ENCODE measurements at places on chromosomes 3 and 15.

- DNase-seq = no peak
Measured at GRCh38 chr3:155390351-155390750, 96.9 kb upstream of the STRIT1 start.

DNA sequence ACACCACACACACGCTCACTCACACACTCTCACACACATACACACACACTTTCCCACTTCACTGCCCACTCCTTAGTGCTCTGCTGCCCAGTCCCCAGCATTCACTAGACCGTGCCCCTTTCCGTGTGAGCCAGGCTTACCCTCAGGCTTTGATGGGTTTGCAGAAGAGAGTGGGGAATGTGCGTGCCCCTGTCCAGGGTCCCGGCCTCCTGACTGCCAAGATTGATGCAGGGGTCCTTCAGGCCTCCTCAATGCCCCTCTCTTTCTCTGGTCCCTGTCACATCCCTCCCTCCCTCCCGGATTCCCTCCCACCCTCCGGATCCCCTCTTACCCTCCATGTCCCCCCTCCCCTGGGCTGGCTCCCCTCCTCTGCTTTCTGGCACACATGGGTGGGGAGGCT, 27.9 kb upstream of the KIF23 start:
- no peak for DNase-seq

GRCh38 chr3:14909250-14909649, 38.1 kb upstream of the NR2C2 start:
- DNase-seq = no peak

DNA sequence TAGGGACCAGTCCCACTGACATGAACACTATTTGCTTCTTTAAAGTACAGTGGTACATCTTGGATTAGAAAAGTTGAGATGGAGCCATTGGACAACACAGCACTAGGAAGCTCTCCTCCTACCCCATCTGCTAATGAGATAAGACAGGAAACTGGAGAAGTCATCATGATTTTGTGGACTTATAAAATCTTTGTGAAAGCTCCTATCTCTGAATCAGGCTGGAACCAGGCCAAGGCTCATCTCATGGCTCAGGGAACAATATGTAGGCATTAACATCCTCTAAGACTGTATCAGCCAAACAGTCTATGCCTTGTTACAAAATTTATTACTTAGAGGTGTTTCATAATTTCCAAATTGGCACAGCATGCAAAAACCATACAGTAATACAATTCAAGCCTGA, 84.1 kb downstream of the BOC start:
- DNase-seq = no peak

- DNase-seq = no peak
Measured at GRCh38 chr3:9139366-9139765, 110.1 kb downstream of the SRGAP3 start.

DNA sequence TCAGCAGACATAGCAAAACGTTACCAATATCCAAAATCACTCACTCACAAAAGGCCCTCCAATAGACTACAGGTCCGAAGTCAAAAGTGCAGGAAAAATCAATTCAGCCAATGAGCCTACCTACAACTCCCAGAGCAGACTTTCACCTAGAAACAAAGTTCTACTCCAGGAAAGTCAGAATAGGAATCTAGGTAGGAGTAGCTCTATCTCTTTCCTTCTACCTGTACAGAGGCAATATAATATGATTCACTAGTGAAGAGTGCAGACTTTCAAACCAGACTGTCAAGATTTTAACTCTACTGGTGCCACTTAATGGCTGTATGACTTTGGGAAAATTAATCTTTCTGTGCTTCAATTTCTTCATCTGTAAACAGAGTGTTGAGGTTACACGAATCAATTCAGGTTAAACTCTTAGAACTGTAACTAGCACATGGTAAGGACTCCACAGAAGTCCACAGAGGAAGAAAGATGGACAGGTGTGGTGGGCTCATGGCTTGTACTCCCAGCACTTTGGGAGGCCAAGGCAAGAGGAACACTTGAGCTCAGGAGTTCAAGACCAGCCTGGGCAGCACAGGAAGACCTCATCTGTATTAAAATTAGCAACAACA, 9.4 kb downstream of the DCUN1D1 start:
- DNase-seq = no peak

GRCh38 chr15:74961616-74962015, 5.0 kb upstream of the RPP25 start:
- DNase-seq = no peak

DNA sequence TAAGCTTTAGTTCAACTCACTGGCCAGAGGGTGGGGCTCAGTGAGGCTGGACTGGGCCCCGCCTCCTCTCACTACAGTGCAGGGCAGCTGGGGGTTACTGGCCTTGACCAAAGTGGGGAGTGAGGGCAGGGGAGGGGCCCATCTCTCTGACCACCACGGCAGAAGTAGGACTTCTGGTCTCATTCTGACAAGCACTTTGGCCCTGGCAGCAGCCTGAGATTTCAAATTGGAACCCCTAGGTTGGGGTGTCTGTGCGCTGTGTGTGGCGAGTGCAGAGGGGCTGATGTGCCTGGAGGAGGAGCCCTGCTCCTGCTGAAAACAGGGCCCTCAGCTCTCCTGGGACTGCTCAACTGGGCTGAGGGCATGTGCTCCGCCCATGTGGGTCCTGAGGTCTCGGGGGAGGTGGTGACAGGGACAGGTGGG, 60.3 kb upstream of the RPL32 start:
- no peak for DNase-seq

- no peak for DNase-seq
Measured at GRCh38 chr3:128965818-128966217, 28.1 kb downstream of the CFAP92 start.

DNA sequence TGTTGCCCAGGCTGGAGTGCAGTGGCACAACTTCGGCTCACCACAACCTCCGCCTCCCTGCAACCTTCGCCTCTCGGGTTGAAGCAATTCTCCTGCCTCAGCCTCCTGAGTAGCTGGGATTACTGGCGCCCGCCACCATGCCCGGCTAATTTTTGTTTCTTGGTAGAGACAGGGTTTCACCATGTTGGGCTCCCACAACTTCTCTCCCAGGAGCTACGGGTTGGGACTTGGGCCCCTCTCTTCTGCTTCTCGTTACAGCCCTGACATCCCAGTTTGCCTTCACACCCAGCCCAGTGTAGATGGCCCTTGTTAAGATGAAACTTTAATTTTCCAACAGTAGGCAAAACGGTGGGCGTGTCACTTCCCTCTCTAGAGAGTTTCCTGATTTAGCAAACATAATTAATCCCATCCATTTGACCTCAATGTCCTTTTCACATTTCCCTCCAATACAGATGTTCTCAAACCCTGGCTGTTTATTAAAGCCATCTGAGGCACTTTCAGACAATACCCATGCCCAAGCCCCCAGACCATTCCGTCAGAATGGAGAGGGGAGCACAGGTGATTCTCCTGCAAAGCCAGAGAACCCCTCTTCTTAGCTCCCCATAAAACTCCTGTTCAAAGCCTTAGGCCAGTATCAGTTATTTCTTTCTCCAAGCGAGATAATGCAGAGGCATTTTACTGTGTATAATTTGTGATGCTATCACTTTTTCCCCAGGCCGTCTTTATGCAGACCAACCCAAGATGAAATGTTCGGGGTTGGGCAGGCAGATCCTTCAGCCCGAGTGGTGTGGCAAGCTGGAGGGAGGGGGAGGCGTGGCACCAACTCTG, 245.7 kb downstream of the XXYLT1 start:
- DNase-seq = no peak

DNA sequence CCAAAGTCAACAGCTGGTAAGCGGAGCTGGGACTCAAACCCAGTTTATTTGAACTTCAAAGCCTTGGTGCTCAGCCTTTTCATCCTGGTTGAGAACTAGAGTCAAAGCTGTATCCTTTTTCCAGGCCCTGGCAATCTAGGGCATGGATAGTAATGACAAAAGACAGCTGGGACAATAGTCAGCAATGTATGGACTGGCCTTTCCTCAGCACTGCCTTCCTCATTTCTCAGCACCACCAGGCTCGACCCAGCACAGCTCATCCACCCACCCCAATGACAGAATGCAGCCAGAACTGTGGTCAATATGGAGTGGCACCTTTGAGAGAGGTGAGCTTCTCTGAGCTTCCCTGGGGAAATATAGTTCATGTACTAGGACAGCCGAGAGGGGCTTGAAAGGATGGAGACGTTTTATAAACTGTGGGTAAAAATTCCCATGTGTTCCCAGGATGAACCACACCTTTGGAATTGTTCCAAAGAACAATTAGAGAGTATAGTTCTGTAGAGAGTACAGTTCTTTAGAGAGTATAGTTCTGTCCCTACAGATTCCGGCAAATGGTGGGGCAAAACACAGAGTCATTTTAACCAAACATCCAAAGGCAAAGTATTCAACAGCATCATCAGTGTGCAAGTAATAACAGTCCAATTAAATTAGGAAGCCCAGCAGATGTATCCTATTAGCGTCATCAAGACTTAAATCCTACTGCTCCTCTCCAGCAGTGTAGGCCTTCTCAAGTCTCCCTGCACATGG, 30.2 kb upstream of the IREB2 start:
- no peak for DNase-seq

DNA sequence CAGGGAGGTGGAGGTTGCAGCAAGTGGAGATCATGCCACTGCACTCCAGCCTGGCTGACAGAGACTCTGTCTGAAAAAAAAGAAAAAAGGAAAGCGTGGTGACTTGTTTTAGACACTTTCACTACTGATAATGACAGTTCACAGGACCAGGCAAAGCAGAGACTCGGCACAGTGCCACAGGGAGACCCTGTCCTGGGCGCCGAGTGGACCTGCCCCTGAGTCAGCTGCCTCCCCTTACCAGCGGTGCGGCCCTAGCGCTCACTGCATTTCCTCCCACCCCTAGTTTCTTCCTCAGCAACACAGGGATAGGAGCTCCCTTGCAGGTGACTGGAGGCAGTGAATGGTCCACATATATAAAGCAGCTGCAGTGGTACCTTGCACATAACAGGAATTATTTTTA, 38.7 kb upstream of the NSMCE3 start:
- DNase-seq = no peak

GRCh38 chr3:882533-882932, 210.3 kb upstream of the CNTN6 start:
- DNase-seq = no peak

GRCh38 chr3:111684640-111685039, 89.5 kb upstream of the ZBED2 start:
- no peak for DNase-seq

DNA sequence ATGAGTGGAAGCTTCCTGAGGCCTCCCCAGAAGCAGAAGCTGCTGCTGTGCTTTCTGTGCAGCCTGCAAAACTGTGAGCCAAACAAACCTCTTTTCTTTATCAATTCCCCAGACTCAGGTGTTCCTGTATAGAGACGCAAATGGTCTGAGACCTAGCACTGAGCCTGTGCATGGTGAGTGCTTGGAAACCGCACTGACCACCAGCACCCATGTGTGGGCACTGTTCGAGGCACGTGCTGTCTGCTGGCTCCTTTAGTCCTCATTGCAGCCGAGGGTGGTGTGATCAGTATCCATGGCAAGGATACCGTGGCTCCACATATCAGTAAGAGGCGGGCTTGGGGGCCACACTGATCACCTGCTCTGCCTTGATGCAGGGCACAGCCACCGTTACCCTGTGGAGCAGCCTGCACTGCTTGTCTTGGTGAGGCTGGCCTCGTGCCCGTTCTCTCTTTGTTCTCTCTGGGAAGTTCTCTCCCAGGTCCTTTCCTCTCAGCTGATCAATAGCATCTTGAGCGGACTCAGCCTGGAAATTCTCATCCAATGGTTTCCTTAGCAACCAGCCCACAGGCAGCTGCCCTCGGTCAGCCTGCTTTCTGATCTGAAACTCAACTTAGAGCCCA, 101.0 kb downstream of the PLXNA1 start:
- no peak for DNase-seq

- peak; percentile 64 for DNase-seq
Measured at GRCh38 chr3:149969940-149970715, 567 bp downstream of the PFN2 start.

- peak; percentile 2 for DNase-seq
Measured at GRCh38 chr3:188584162-188584529, 430.2 kb downstream of the LPP start.

DNA sequence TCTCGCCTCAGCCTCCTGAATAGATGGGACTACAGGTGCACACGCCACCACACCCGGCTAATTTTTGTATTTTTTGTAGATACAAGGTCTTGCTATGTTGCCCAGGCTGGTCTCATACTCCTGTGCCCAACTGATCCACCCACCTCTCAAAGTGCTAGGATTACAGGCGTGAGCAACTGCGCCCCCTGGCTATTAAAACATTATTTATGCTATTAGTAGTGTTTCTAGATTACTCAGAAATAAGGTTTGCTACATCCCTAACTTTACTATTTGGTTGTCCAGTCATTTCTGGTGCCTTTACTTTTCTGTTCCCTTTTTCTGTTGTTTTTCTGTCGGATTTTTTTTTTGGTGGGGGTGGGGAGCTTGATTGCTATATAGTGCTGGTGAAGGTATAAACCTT, 393.6 kb upstream of the TPM1 start:
- DNase-seq = no peak
